ENCODE measurements at places on chromosomes 2 and 18.
A peak's percentile ranks its signal among the peaks of the same experiment; 100 is the strongest.

- DNase-seq = peak; percentile 18
These were observed 586 bp downstream of the FNDC4 start for GRCh38 chr2:27494284-27494943.

GRCh38 chr2:17858064-17858463 is 20.4 kb upstream of the KCNS3 start:
- DNase-seq = no peak

DNA sequence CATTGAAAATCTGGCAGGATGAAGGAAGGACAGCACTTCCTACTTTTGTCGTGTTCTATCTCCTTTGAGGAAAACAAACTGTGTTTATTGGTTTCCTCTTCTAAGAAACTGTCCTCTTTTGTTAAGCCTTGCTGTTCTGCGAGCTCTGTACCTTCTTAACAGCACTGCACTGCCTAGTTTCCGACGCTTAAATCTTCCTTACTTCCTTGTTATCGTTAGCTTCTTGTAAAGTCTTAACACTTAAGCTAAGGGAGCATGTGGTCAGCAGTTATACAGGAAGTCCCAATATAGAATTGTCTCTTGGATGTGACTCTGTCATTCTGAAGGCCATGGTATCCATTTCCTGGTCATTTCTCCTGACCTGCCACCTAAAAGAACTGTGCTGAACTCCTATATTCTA is 552.8 kb upstream of the NRP2 start:
- DNase-seq = no peak

DNA sequence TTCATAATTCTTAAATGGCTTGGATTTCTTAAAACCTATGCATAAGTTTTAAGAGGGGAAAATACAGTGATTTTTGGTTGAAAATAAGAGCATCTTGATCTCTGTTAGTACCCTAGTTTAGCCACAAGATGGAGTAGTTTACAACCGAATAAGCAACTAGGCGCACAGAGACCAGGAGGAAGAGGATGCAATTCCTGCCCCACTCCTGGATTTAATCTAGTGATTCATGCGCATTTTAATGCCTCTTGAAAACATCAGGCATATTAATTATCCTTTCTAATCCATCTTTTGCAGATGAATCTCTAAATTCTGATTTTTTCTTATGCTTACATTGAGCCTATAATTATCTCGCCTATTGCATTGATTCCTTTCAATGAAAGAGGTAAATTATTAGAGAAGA is 76.7 kb downstream of the MRPS9 start:
- peak; percentile 75 for DNase-seq

- DNase-seq = no peak
These were observed 396 bp downstream of the CNOT9 start for GRCh38 chr2:218569038-218569431.

DNA sequence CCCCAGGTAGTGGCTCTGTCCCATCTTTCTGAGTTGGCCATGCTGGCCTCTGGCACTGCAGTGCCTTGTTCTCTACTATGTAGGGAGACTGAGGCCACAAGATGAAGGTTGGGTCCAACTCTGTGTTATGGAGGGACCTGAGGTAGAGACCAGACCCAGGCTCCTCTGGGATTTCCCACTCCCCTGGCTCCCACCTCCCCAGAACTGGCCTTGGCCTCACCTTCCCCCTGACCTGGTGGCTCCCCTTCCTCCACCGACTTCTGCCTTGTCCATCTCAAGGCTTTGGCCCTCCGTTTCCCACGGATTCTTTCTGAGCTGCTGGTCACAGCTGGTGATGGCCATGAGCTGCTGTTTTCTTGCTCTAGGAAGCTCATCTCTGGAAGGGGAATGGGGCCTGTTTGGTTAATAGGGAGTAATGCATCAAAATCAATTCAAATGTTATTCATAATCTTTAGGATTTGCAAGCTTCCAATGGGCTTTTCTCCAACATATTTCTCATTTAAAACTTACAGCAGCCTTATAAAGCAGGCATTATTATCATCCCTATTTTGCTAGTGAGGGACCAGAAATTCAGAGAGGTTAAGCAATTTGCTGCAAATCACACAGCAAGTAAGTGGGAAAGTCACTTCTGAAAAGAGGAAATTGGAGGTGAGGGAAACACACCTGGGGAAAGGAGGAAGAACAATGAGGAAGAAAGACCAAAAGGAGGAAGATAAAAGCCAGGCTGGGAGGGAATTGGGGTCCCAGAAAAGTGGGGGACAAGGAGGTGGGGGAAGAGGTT is 887 bp downstream of the PRKAG3 start:
- no peak for DNase-seq

DNA sequence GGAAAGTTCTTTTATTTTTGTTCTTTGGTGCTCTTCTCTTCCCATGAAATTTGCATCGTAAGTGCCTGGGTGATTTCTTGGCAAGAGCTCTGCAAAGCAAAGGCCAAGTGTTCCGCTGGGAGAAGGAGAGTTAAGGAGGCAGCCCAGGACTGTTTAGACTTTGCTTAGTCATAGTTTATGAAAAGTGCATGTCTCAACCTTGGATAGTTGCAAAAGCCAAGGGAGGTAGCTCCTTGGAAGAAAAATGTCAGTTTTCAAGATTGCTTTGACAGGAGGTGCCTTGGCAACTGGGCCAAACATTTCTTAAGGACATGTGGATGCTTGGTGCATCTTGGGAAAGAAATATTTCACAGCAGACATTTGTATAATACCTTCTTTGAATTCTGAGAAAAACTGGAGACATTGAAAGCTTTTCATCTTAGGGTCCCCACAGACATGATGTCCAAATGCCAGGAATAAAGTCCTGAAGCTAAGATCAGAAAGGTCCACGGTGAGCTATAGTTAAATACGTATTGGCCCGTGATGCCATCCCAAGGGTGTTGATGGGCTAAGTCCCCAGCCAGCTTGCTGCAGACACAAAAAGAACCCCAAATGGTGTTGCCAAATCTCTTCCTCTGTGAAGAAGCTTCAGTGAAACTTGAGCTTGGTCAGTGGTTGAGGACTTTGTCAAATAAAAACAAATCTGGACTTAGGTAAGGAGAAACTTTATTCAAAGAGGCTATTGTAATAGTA is 96.3 kb upstream of the THUMPD2 start:
- DNase-seq = peak; percentile 56

- DNase-seq = no peak
These were observed 128.8 kb upstream of the HAAO start for GRCh38 chr2:42921147-42921520.

GRCh38 chr2:16328521-16329190 is 337.0 kb downstream of the CYRIA start:
- no peak for DNase-seq

GRCh38 chr2:32990556-32990955 is 43.8 kb downstream of the LTBP1 start:
- no peak for DNase-seq

DNA sequence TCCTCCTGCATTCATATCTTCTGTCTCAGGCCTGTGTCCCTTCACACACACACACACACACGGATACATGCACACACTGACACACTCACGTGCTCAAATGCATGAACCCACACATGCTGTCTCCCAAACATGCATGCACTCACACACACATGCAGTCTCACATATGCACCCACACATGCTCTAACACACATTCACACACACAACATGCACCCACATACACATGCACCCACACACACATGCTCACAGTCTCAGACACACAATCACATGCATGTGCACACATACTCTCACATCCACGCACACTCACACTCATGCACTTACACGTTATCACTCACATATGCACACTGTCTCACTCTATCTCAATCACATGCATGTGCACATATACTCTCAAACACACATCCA is 1.9 kb upstream of the CD226 start:
- no peak for DNase-seq

- DNase-seq = no peak
These were observed 521.8 kb upstream of the TCF4 start for GRCh38 chr18:56109757-56110156.

- peak; percentile 29 for DNase-seq
These were observed 27.0 kb downstream of the TMEM182 start for GRCh38 chr2:102788885-102789260.

- DNase-seq = no peak
These were observed 31.3 kb upstream of the TANK start for GRCh38 chr2:161128885-161129284.

- DNase-seq = no peak
These were observed 701.8 kb downstream of the SUCLG1 start for GRCh38 chr2:83757329-83757728.

- no peak for DNase-seq
These were observed 347.6 kb upstream of the SMIM21 start for GRCh38 chr18:75775121-75775520.

DNA sequence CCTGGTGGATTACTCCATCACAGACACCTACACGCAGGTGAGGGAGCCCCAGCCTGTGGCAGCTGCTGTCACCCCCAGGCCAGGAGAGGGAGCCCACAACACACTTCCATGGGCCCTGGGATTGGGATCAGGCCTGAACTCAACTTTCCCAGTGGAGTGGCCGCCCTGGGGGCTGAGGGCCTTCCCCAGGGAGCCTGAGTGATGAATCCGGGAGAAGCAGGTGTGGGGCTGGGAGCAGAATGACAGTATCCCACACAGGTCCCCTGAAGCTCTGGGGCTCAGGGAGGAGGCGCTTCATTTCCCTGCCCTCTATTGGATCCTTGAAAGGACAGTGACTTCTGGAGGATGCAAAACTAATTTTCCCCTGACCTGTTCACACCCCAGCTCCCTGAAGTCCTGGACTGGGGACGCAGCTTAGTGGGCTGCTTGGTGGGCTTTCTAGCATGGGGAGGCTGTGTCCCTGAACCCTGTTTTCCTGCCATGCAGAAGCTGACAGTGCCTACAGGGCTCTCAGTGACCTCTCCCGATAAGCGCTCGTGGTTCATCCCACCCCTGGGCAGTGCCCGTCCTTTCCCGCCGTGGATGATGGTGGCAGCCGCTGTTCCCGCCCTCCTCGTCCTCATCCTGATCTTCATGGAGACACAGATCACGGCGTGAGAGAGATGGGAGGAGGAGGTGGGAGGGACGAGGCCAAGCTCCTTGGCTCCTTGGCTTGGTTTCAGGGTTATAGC is 11.0 kb downstream of the SLC4A3 start:
- DNase-seq = no peak

DNA sequence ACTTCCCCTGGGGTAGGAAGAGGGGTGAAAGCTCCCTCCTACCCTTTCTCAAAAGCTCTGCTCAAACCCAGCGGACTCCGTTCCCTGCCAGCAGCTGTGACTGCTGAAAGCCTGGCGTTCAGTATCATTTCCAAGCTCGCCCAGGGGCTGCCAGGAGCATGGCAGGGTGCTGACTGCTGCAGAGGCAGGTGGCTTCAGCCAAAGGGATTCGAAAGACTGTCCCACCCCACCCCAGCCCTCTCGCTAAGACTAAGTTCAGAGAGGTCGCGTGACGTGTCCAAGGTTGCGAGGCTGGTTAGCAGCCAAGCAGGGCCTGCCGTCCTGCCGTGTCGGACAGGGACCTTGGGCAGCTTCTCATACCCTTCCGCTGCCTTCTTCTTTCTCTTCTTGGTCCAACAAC is 72.3 kb upstream of the RAB12 start:
- DNase-seq = no peak

- no peak for DNase-seq
These were observed 239.6 kb downstream of the BABAM2 start for GRCh38 chr2:28129955-28130695.

GRCh38 chr18:1253827-1254226 is 349.2 kb downstream of the ADCYAP1 start:
- DNase-seq = no peak

GRCh38 chr2:171430516-171431410 is 3.0 kb downstream of the METTL8 start:
- DNase-seq = no peak

GRCh38 chr2:69711971-69712370 is 30.0 kb upstream of the ANXA4 start:
- no peak for DNase-seq

DNA sequence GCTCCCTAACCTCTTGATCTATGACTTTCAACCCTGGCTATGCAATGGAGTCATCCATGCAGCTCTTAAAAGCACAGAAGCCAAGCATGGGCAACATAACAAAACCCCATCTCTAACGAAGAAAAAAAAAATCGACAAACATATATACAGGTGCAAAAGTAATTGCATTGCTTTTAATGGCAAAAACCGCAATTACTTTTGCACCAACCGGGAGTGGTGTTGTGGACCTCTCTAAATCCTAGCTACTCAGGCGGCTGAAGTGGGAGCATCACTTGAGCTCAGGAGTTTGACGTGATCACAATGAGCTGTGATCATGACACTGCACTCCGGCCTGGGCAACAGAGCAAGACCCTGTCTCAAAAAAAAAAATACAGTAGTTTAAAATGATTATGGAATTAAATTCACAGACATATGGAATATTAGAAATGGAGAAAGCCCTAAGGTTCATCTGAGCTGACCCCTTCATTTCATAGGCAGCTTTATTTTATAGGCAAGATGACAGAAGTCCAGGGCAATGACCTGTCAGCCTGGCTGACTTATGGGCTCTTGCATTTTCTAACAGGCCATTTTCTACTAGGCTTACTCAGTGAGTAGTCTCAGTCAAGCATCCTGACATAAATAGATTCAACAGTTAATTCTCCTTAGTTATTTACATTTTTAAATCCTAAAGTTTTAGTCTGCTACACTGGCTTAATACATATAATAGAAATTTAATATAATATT is 183.8 kb downstream of the ANKRD44 start:
- DNase-seq = no peak

- no peak for DNase-seq
These were observed 102.6 kb upstream of the NDUFV2 start for GRCh38 chr18:8999872-9000271.

DNA sequence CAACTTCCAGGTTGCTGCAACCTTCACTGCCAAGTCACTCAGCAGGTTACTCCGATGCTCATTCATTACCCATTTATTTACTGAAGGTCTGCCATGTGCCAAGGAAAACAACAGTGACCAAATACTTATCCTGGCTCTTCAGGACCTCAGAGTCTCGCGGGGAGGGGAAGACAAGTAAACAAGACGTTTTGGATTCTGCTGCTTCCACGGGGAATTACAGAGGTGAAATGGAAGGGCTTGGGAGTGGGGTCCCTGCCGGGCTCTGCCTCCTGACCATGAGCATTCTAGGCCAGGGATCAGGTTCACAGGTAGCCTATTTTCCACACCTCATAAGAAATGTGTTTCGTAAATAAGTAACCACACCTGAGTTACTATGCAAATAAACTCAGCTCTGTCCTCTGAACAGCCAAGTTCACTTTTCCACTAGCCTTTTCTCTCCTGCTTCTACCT is 68.1 kb downstream of the CLHC1 start:
- no peak for DNase-seq

- DNase-seq = no peak
These were observed 74.0 kb downstream of the MYO1B start for GRCh38 chr2:191319186-191319585.

- no peak for DNase-seq
These were observed 48.7 kb downstream of the TRIP12 start for GRCh38 chr2:229873123-229873581.
